Stimulated activated memory B cell treated with anti-CD40 and anti-IgM and Interleukin-4, amounts not matched to agents 10 μg/mL and 1 μg/mL and 100 μg/mL, for 72 hours (primary cell): ENCODE measurements at places on chromosomes 5 and 9.

DNA sequence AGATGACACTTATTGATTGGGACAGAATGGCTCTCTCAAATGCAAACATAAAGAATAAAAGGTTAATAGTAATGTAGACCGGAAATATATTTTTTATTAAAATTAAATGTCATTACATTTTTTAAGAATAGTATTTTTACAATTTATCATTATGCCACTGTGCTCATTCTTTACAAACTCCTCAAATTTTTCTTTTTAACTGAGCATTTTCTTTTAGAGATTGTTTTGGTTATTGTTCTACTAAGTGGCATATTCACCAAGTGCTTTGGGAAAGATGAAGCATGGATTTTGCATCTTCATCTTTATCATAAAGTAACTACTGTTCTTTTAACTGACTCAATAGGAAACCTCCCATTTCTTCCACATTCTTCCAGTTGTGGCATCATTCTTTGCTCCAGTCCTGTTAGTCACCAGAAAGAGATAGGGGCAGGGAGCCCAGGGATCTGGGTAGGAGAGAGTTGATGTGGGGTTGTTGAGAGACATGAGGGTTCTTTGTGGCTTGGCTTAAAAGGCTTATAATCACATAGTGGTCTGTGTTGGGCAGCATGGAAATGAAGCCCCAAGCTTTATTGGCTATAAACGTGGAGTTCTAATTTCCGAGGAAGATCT, 69.8 kb downstream of the SYK start:
- no peak for ATAC-seq

- ATAC-seq = no peak
Observed at GRCh38 chr9:77811832-77812231, 163.7 kb upstream of the GNA14 start.

DNA sequence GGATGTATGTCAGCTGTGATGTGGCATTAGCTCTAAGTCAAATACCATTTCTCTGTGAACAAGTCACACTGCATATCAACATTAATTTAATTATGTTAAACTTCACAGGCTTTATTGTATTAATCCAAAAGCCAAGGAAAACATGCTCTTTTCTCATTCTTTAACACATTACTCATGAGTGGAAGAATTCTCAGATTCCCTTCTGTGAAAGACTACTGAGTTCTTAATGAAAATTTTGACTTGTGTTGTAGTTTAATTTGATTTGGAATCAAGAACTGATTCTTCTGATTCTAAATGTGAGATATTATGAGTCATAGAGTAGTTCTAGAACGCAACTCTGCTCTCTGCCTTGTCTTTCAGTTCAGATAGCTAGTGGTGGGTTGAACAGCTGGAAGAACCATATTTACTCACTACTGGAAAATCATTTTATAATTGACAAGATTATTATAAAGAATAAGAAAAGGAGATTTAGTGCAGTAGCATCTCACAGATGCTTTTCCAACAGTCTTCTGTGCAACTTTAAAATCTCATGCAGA, 90.6 kb downstream of the VCAN start:
- no peak for ATAC-seq

- ATAC-seq = no peak
Observed at GRCh38 chr5:83900306-83900705, 179.7 kb upstream of the HAPLN1 start.

DNA sequence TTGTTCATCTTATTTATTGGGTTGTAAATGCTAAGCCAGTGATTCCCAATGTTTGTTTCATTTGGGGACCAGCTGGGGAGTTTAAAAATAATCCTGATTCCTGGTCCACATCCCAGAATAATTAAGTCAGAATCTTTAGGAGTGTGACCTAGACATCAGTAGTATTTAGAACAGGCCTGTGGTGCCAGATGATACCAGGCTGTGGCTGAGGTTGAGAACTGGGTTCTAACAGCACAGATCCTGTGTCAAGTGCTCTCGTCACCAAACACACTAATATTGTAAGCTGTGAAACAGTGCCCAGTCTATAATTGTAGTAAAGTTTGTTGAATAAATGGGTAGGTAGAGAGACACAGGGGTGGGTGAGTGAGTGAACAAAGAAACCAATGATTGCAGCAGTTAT, 172.1 kb upstream of the PPP1R2B start:
- no peak for ATAC-seq

GRCh38 chr5:94709277-94709676, 90.8 kb downstream of the SLF1 start:
- ATAC-seq = no peak

DNA sequence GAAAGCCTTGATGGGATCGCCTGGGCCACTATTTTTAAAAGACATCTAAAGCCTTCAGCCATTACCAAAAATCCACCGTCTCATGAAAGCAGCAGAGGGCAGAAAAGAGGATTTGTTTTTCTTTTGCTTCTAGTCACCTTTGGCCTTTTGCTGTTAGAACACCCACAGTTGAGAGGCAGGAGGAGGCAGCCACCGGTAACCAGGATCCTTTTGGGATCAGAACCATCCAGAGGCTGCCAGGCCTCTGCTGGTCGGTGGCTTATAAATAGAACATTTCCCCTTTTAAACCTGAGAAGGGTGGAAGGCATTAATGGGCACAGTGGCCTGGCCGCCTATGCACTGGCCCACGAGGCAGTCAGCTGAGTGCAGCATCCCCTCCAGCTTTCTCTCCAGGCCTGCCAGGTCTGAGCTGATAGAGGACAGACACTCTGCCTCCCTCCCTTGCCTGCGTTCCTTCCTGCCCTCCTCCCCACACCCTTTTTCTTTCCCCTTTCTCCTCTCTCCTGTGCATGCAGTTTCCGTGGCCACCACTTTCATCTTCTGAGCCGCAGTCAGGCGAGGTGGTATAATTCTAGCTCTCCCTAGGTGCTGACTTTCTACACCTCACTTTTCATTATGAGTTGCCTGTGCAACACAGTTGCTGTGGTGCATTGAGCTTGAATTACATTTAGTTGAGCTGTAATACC, 253.4 kb downstream of the ARHGAP26 start:
- peak; percentile 24 for ATAC-seq

GRCh38 chr5:33892620-33893137, 889 bp upstream of the ADAMTS12 start:
- ATAC-seq = no peak

DNA sequence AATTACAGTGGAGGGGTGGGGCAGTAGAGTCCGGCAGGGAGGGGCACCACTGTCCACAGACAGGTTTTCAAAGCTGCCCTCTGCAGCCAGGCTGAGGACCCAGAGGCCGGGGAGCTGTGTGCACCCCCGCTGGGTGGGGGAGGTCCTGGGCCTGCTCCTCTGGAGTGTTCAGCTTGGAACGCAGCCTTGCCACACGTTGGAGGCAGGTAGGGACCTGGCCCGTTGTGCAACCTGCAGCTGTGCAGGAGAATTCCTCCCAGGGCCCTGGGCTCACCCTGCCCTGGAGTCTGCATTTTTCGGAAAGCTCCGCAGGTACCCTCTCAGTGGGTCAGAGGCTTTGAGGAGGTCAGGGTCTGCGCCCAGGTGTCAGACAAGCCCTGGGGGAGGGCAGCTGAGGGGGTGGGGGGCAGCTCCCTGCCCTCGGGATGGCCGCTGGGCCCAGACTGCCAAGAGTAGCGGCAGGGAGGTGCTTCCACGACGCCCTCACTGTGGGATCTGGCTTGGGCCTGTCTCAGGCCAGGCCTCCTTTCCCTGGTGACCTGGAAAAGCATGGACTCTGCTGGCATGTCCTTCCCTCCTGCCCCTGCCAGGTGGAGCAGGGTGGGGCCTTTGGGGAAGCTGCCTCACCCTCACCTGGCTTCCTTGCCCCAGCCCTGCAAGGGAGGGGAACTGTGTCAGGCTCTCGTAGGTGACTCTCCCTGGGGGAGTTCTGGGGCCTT, 29.5 kb downstream of the RXRA start:
- ATAC-seq = no peak

- ATAC-seq = no peak
Observed at GRCh38 chr5:172502410-172502809, 48.1 kb upstream of the SH3PXD2B start.

DNA sequence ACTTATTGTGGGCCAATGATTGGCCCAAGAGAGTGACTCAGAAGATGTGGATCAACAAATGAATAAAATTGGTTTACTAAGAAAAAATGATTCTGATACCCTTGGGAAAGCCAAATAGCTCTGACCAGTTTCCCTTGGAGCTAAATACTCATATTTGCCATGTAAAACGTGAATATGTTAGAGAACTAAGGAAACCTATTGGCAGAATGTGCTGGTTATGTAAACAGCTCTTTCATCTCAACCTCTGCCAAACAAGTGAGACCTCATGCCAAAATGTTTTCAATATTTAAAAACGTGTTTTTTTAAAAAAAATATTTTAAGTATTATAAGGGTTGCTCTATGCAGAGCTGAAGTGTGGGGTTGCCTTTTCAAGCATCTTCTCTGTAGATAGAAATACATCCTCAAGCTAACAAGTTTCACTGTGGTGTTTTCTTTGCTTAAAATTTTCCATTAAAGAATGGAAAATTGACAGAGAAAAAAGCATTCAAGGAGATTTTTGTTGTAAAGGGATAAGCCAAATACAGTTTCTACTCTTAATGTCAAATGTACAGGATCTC, 186.9 kb upstream of the TUT7 start:
- no peak for ATAC-seq

DNA sequence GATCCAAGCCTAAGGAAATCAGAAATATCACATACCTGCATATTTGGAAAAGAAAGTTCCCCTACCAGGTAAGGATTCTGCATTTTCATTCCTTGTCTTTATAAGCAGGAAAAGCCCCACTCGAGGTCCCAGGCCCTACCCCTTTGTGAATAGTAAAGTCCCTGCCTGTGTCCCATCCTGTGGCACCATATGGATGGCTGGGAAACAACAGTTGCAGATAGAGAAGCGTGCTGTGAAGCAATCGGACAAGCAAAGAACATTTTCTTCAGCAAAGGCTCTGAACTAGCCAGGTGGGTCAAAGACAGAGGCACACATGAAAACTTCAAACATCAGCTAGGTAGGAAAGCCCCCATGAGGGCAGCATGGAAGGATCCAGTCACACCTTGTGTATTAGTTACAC, 169.3 kb downstream of the NR2F1-AS1 start:
- peak; percentile 9 for ATAC-seq

GRCh38 chr9:126117631-126118030, 209.0 kb upstream of the MVB12B start:
- ATAC-seq = no peak

- ATAC-seq = no peak
Observed at GRCh38 chr5:131983244-131983771, 28.1 kb downstream of the ACSL6 start.

DNA sequence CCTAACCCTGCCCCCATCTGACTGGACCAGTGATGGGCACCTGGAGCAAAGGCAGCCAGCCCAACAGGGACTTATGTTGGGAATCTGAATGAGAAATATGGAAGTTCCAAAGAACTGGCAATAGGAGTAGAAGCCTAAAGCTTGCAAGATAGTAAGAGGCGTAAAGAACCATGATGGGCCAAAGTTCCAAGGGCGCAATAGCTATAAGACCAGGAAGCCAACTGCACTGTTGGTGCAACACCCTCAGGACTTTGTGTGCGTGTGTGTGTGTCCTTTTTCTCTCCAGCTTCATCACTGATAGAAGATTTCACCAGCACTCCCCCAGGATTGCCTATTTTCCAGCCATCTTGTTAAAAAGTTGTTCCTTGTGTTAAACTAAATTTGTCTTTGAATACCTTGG, 92.8 kb downstream of the ZNF608 start:
- no peak for ATAC-seq

GRCh38 chr9:112970939-112971338, 41.1 kb downstream of the ZNF883 start:
- ATAC-seq = no peak

DNA sequence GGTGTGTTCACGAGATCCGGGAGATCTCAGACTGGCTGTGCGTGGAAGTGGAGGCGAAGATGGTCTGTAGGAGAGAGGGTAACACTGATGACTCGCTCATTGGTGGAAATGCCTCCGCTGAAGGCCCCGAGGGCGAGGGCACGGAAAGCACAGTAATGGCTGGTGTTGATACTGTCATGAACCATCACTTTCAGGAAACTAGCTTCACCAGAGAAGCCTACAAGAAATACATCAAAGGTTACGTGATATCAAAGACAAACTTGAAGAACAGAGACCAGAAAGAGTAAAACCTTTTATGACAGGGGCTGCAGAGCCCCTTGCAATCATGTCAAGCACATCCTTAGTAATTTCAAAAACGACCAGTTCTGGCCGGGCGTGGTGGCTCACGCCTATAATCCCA, 265.7 kb downstream of the GOLPH3 start:
- no peak for ATAC-seq

DNA sequence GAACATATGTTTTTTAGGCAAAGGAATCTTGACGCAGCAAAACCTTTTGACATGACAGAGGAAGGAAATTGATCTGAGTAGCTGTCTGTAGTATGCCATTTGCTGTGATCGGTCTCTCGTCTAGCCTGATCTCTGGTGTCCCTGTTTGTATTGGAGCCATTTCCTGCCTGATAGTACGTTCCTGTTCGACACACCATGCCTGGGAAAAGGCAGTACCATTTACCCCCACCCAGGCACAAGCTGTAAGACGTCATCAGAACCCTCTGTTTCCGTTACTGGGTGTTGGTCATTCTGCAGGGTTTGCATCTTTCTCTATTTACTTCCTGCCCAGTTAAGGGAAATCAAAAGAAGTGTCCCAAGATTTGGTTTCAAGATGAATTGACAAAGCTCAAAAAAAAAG, 129.7 kb downstream of the CEMIP2 start:
- no peak for ATAC-seq

DNA sequence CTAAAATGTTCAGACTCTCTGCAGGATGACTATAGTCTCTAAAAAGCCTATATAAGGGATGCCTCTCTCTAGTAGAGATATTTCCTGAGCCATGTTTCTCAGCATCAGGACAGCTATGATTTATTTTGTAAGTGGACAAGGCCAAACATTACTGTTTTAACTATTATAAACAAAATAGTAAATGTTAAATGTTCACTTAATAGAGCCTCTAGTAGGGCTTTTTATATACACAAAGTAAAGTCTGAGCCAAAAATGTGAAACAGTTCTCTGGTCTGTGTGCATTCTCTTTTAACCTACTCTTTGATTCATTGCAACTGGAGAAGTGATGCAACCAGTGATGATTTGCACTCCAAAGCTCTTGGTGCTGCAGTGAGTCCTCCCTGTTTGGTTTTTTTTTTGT, 220.5 kb downstream of the GDNF start:
- no peak for ATAC-seq

DNA sequence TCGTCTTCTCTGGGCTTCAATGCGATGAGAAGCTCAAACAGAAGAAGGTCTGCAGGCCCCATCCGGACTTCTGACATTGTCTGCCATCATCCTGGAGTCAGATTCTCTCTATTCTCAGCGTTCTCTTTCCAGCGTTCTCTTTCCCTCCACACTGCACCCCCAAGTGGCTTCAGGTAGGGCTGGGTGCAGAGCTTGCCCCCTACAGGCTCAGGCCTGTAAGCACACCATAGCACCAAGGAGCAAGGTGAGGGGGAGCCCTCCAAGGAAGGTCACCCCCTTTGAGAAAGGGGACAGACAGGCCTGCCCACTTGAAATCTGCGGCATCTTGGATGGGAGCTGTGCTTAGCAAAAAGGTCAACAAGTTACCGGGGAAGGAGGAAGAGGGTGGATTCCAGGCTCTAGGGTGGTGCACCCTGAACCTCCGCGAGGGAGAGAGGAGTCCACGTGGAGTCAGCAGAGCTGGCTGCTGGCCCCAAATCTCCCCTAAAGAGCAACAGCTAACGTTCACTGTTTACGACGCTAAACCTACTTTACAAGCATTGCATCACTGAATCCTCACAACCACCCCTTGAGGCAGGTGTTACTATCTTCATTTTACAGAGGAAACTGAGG, 27.5 kb downstream of the GPX3 start:
- peak; percentile 68 for ATAC-seq

- ATAC-seq = peak; percentile 34
Observed at GRCh38 chr5:35904443-35905132, 33.8 kb downstream of the CAPSL start.
